Placental pericyte (primary cell): ENCODE measurements at places on chromosomes 11 and 22. TPM values are rescaled to one million over a fixed set of nuclear protein-coding genes. Genes with fewer than 3 reads are reported as not detected.

The OR2AG2 gene
- total RNA-seq, result 1.6 TPM in 1 of 2 replicates, not detected in the other

The SERPING1 gene
- 1.6 and 16.4 TPM in 2 replicates for total RNA-seq

The OR8D1 gene
- total RNA-seq, result not detected in 2 replicates

The MYO7A gene
- total RNA-seq, result 0.14 and 0.22 TPM in 2 replicates

The SOX10 gene
- total RNA-seq, result not detected in 2 replicates

The RIMBP3B gene
- 0.29 TPM in 1 of 2 replicates, not detected in the other for total RNA-seq

The CABP7 gene
- not detected in 2 replicates for total RNA-seq

The KCNJ4 gene
- total RNA-seq, result under 0.01 TPM in 1 of 2 replicates, not detected in the other

The INS gene
- not detected in 2 replicates for total RNA-seq

The TP53I11 gene
- 11.6 and 21.2 TPM in 2 replicates for total RNA-seq

The PGR gene
- total RNA-seq, result under 0.01 and 1.6 TPM in 2 replicates

The DEPDC5 gene
- total RNA-seq, result 8.5 and 18.2 TPM in 2 replicates

The MIOX gene
- total RNA-seq, result 0.14 TPM in 1 of 2 replicates, not detected in the other

The NUP98 gene
- total RNA-seq, result 71.6 and 213 TPM in 2 replicates

The SHISA8 gene
- total RNA-seq, result not detected in 2 replicates

The OR8D4 gene
- total RNA-seq, result not detected in 2 replicates

The RASSF10 gene
- total RNA-seq, result 0.14 TPM in 1 of 2 replicates, not detected in the other

The OR6A2 gene
- 0.57 TPM in 1 of 2 replicates, not detected in the other for total RNA-seq

The OR8G5 gene
- not detected in 2 replicates for total RNA-seq
